ENCODE measurements at places on chromosomes 4 and X.

DNA sequence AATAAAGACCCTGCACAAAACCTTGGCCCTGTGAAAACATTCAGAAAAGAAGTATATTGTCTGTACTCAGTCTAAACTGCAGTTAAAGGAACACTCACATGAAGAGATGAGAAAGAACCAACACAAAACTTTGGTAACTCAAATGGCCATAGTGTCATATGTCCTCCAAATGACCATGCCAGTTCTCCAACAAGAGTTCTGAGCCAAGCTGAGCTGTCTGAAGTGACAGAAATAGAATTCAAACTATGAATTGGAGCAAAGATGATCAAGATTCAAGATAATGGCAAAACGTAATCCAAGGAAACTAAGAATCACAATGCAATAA is 739.3 kb upstream of the NDST4 start:
- no peak overlapping the region for H3K27ac ChIP-seq
- DNase-seq: no peak
- no peaks in the 10 kb centered on the region for H3K36me3 ChIP-seq
- H3K4me1 ChIP-seq: no peaks in the 10 kb centered on the region
- no peaks in the 10 kb centered on the region for H3K27me3 ChIP-seq

DNA sequence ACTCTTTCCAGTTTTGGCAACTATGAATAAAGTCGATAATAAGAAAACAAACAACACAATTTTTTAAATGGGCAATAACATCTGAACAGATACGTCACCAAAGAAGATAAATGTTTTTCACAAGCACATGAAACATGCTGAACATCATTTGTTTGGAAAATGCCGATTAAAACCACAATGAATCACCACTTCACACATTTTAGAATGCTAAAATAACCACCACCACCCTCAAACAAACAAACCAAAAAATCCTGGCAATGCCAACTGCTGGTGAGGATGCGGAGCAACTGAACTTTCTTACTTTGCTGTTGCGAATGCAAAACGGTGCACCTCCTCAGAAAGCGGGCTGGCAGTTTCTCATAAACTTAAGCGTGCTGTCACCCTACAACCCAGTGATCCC is 115.9 kb downstream of the NSUN7 start:
- H3K27ac ChIP-seq: no peak overlapping the region
- no peaks in the 10 kb centered on the region for H3K27me3 ChIP-seq
- H3K4me3 ChIP-seq: no peak overlapping the region
- DNase-seq: no peak
- peaks cover 2% of the 10 kb centered on the region for H3K36me3 ChIP-seq

- no peaks in the 10 kb centered on the region for H3K36me3 ChIP-seq
- H3K27ac ChIP-seq: no peak overlapping the region
- H3K27me3 ChIP-seq: no peaks in the 10 kb centered on the region
- DNase-seq: no peak
- H3K4me1 ChIP-seq: peaks cover 24% of the 10 kb centered on the region
These were observed 78.3 kb upstream of the C1QTNF7 start for GRCh38 chr4:15349531-15349935.

DNA sequence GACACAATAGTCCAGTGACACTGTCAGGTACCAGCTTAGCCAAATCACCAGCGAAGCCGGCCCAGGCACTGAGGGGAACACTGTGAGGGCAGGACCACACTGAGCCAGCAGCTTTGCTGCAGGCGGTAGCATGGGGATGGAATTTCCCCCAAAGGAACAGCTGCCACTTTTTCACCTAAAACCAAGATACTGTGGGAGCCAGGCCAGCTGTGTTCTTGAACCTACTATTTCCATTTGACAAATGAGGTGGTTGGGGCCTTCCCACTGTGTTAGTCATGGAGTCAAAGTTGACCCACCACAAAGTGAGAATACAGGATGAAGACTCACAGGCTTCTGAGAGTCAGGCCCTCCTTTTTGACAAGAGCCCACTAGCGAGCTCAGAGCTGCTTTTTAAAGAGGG is 70.7 kb upstream of the SH3RF1 start:
- DNase-seq: no peak
- H3K36me3 ChIP-seq: no peaks in the 10 kb centered on the region
- H3K27me3 ChIP-seq: no peaks in the 10 kb centered on the region
- H3K4me3 ChIP-seq: no peak overlapping the region
- no peak overlapping the region for H3K27ac ChIP-seq
- no peaks in the 10 kb centered on the region for H3K4me1 ChIP-seq

DNA sequence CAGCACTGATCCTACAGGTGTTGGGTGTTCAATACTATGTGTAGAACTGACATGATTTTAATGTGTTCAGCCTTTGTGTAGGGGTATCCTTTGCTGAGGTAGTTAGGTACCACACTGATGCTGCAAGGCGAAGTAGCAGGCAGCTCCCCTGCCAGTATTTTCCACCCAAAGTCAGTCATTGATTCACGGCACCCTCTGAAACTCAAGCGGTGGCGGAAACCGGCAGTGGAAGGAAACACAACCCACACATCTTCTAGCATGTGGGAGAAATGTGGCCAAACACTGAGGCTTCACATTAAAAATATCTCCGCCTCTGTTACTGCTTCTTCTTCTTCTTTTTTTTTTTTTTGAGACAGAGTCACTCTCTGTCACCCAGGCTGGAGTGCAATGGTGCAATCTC is 126.3 kb downstream of the AASDH start:
- no peaks in the 10 kb centered on the region for H3K36me3 ChIP-seq
- no peak for DNase-seq
- H3K4me1 ChIP-seq: no peaks in the 10 kb centered on the region
- no peaks in the 10 kb centered on the region for H3K27me3 ChIP-seq
- H3K27ac ChIP-seq: no peak overlapping the region

DNA sequence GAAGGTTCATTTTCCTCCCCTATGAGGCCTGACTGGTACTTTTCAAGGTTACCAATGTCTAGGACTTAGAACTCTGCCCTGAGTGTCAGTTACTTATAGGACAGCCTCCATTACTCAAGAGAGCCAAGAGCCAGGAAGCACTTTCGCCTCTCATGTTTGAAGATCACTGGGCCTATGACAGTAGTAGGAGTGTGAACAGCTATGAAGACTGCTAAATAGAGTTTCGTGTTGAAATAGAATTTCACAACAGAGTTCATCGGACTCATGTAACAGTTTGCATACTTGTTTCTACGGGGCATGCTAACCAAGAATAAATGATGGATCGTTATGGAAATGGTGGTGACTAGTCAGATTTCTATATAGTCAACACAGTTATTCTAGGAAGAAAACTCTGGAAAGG is 97.8 kb upstream of the GPC4 start:
- no peak overlapping the region for H3K27ac ChIP-seq
- no peak for DNase-seq
- no peaks in the 10 kb centered on the region for H3K36me3 ChIP-seq
- no peaks in the 10 kb centered on the region for H3K4me1 ChIP-seq
- H3K27me3 ChIP-seq: no peaks in the 10 kb centered on the region

- H3K27ac ChIP-seq: no peak overlapping the region
- H3K4me3 ChIP-seq: no peak overlapping the region
- H3K4me1 ChIP-seq: no peaks in the 10 kb centered on the region
- H3K36me3 ChIP-seq: no peaks in the 10 kb centered on the region
- no peak for DNase-seq
These were observed 237.7 kb downstream of the ENOX2 start for GRCh38 chrX:130665263-130665662.

DNA sequence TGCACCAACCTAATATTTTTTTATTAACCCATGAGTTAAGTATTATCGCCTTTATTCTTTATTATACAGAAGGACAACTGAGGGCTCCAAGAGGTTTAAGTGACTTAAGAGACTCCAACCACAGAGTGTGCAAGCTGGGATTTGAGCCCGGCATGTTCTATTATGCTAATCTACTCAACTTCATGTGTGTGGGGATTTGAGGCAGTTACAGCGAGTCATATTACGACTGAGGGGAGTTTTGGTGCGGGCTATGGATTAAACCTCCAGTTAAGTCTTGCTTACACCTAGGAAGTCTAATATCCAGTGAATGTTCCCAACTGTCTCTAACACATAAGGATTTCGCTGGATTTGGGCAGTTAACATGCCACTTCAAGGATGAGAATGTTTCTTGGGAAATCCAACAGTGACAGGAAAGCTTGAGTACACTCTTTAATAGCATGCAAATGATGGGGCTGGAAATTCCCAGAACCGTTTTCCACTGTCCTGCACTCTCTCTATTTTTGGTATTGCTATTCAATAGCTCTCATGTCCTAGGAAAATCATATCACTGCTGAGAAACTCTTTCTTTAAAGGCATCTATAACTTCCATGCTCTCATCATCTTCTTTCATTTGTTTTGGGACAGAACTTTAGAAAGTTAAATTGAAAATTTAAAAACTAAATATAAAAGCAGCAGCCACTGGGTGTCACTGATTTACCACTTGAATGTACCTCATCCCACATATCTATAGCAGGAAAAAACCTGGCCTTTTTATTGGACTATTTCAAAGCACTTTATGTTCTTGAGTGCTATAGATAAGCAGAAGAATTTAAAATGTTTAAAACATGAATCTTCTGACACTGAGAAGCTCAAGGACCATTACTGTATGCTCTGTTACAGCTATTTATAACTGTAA is 165.1 kb upstream of the TTC29 start:
- H3K27ac ChIP-seq: no peak overlapping the region
- no peaks in the 10 kb centered on the region for H3K36me3 ChIP-seq
- no peak for DNase-seq
- no peaks in the 10 kb centered on the region for H3K4me1 ChIP-seq
- H3K4me3 ChIP-seq: no peak overlapping the region

GRCh38 chrX:49844611-49845010 is 15.5 kb downstream of the PAGE4 start:
- H3K4me3 ChIP-seq: no peak overlapping the region
- H3K27ac ChIP-seq: no peak overlapping the region
- DNase-seq: no peak
- no peaks in the 10 kb centered on the region for H3K27me3 ChIP-seq

DNA sequence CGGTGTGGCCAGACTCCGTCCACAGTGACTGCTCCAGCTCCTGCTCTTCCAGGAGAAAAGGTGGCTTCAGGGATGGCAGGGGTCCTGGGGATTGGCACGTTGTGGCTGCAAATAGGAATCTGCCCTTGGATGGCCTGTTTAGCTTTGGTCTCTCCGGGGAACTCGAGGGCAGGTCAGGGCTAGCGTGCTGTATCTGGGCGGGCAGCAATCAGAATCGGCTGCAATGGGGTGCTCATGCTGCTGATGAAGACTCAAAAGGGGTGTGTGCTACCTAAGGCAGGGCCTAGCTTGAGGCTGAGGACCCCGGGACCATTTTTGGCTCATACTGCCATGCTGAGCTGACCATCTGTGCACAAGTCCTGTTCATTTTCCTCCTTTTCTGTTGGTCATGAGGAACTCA is 51.3 kb downstream of the RGS12 start:
- DNase-seq: no peak
- no peak overlapping the region for H3K4me3 ChIP-seq
- H3K4me1 ChIP-seq: no peaks in the 10 kb centered on the region
- no peaks in the 10 kb centered on the region for H3K36me3 ChIP-seq
- H3K27ac ChIP-seq: no peak overlapping the region

DNA sequence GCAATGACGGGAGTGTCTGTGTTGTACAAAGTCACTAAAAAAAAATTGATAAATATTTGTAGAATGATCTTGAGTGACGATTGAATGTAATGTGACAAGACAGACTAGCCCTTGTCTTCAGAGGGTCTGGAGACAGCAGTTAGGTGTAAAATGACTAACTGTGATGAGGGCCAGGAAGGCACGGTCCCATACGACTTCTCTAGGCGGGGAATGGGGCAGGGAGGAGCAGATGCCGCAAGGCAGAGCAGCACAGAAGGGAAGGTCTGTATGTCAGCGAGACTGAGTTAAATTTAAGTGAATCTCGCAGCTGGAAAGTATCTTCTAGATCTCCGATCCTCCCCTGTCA is 405 bp downstream of the CENPE start:
- H3K4me3 ChIP-seq: peak overlapping the region; percentile 30
- no peak for DNase-seq
- H3K36me3 ChIP-seq: no peaks in the 10 kb centered on the region

DNA sequence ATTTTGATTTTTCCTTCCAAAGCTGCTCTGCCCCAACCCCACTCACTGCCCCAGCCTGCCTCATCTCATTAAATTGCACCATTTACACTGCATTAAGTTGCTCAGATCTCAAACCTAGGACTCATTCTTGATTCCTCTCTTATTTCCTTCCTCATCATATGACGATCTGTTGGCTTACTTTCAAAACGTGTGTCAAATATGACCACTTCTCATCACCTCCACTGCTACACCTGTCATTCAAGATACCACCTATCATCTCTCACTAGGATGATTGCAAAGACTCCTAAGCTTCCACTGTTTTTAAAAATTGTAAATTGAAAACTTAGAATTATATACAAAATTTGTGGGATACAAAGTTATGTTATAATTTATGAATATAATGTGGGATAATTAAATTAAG is 147.1 kb downstream of the DCK start:
- no peaks in the 10 kb centered on the region for H3K4me1 ChIP-seq
- H3K4me3 ChIP-seq: no peak overlapping the region
- H3K27ac ChIP-seq: no peak overlapping the region
- no peak for DNase-seq
- H3K36me3 ChIP-seq: no peaks in the 10 kb centered on the region

DNA sequence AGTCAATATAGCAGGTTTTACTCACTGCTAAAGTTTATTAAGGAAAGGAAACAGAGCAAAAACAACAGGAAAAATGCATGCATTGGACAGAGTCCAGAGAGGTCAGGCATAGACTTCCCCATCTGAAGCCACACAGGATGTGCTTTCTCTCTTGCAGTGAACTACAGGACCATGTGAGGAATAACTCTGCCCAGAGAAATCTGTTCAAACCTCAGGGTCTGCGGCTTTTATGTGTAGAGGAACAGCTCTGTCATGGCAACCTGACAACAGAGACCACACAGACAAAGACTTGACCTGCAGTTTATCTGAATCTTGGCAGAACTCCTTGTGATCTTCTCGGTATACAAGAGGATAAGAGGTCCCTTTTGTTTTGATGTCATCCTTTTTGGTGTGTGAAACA is 46.3 kb upstream of the LONRF3 start:
- H3K27ac ChIP-seq: no peak overlapping the region
- DNase-seq: no peak
- H3K4me3 ChIP-seq: no peak overlapping the region
- H3K4me1 ChIP-seq: no peaks in the 10 kb centered on the region
- no peaks in the 10 kb centered on the region for H3K27me3 ChIP-seq

GRCh38 chr4:41204400-41204978 is 9.9 kb downstream of the APBB2 start:
- no peak overlapping the region for H3K27ac ChIP-seq
- H3K4me3 ChIP-seq: no peak overlapping the region
- DNase-seq: no peak
- H3K4me1 ChIP-seq: peaks cover 6% of the 10 kb centered on the region

DNA sequence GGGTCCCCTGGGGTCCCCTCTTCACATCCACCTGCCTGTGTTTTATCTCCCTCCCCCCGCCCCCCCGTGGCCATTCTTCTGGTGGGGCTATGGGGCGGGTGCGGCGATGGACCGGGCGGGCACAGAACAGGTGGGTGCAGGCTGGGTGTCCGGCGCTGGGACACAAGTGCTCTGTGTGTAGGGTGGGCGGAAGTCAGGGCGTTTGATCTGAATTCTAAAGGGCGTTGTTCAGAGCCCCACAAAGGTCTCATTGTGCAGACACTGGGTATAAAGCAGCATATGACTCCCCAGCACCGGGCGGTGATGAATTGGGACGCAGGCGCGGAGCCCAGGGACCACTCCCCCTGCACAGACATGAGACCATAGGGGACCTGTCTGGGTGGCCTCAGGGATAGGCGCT is at the start of gene GJB1:
GJB1 (plus strand) TSS at position 296 of the 400 bp plus-strand sequence. CDS start 484 bp downstream, outside the sequence.
- no peaks in the 10 kb centered on the region for H3K4me1 ChIP-seq
- H3K27ac ChIP-seq: no peak within 1 kb of the TSS
- no peak within 1 kb of the TSS for H3K4me3 ChIP-seq
- H3K36me3 ChIP-seq: no peaks in the 10 kb centered on the region
- no peak for DNase-seq

GRCh38 chrX:132671229-132671641 is 182.4 kb upstream of the MBNL3 start:
- no peak overlapping the region for H3K4me3 ChIP-seq
- no peak overlapping the region for H3K27ac ChIP-seq
- no peak for DNase-seq
- H3K4me1 ChIP-seq: no peaks in the 10 kb centered on the region
- H3K27me3 ChIP-seq: no peaks in the 10 kb centered on the region

Data from aorta (tissue), 5 donors.